Activated CD4-positive, alpha-beta T cell treated with anti-CD3 and anti-CD28 coated beads for 1 hour (primary cell): ENCODE measurements at places on chromosomes 7 and 10.

- DNase-seq: no peak
Observed at GRCh38 chr10:122841569-122841968, 4.1 kb downstream of the CUZD1 start.

DNA sequence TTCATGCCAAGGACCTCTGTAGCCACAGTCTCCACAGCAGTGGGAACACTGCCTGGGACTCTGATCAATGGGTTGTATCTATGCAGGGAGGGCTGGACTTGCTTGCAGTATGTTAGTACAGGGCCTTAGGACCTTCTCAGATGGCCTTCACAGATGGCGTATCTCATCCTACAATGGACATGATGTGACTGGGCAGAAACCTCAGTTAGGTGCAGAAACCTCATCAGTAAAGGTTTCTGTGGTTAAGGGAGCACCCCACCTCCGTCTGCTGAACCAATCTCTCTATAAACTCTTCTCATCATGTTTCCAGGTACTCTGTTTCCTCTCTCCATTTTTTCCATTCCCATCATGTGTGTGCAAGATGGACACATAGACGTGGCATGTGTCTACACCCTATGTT, 154.9 kb downstream of the EVX1 start:
- DNase-seq: no peak

DNA sequence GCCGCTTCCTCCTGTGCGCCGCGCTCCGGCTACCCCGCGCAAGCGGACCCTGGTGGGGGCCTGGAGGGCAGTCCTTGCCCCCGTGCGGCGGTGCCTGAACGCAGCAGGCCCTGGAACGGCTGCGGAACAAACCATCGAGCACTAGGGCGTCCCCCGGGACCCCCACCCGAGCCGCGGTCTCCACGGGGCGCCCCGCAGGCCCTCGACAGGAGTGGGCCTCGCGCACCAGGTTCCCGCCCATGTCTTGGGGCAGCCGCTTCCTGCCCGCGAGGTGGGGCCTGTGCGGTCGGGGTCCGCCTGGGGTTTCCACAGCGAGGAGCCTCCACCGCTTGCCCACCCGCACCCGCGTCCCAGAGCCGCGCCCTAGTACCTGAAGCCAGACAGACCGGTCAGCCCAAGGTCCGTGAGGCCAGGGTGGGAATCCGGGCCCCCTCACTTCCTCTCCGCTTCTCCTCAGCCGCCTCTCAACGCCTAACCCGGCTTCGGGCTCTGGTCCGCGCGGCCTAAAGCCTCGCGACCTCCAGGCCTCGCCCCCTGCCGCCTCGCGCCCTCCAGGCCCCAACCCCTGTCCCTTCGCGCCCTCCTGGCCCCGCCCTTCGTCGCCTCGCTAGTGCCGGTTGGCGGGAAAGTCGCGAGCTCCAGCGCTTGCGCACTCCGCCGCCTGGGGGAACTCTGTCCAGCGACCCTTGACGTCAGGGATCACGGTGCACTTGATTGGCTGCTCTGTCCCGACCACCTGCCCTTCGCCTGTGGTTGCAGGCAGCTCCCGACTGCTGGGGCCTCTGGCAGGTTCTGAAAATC, 7.0 kb upstream of the GBX1 start:
- no peak for DNase-seq

DNA sequence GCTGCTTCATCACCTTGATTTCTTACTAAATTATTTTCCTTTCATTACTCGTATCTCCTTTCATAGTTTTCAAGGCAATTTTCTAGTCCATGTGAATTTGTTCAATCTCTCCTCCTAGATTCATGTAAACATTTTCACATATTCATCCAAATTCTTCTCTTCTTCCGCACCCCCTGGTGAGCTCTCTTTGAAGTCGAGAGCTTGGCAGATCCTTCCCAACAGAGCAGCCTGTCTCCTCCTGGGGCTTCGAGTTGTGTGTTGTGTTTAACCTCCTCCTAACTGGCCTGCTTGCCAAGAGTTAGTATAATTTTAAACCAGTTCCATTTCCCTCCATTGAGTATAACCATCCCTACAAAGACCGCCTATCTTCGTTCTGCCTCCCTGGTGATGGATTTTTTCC, 272.4 kb upstream of the CELF2 start:
- DNase-seq: no peak

- DNase-seq: no peak
Observed at GRCh38 chr7:114439581-114439980, 25.0 kb downstream of the FOXP2 start.

DNA sequence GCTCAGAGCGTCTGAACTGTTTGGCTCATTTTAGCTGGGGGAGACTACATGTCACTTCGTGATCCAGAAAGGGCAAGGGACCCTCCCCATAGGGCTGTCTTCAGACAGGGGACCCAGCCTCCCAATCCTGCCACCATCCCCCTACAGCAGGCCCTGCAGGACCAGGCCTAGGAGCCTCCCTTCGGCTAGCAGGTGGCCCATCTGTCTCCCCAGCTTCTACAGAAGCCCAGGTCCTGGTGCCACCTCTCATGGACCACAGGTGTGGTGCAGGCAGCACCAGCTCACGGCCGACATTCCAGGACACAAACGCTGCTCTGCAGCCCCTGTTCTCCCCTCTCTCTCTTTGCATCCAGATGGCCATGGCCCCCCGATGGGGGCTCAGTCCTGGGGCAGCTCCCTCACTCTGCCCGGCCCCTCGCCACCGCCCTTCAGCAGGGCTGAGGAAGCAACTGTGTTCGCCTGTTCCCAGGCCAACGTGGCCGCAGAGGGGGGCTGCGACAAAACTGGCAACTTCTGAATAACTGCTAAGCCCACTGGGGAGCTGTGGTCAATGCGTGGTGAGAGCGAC, 10.3 kb downstream of the TECPR1 start:
- no peak for DNase-seq

DNA sequence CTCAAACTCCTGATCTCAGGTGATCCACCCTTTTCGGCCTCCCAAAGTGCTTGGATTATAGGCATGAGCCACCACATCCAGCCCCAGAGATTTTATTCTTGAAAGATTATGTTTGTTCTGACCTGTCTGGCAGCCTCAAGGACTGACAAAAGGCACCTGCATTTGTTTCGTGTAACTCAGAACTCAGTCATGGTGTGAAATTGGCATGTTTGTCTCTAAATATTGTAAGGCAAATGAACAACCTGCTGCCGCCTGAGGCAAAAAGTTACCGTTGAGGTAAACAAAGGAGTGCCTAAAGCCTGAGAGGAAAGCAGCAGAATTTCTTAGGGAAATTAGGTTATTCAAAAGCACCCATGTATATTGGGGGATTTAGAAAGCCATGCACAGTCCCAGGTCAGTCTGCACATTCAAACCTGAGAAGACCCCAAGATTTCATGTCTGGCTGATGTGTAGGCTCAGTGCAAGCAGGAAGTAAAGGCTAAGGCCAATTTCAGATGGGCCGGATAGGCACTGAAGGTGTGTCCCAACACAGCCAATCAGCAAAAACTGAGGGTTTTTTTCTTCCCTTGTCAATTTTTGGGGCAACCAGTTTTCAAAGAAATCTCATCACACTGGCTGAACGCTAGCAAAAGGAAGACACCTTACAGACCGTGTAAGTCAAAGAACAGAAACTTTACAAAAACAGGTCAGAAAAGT, 33.3 kb upstream of the HHEX start:
- no peak for DNase-seq

DNA sequence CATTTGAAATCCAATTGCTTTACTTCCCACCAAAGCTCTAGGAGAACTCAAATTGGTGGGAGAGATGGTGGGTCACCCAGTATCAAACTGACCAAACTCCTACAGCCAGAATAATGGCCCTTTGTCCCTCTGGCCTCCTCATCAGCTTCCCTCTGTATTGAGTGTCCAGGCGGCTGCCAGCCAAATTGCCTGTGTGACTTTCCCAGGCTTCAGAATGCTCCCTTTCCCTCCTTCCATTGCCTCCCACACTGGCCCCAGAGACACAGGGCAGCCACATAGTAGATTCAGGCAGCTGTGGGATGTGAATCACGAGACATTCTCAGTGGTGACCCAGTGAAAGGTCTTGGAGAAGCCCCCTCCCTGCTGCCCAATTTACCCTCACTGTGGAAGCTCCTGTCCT, 12.7 kb upstream of the VDAC2 start:
- DNase-seq: no peak

DNA sequence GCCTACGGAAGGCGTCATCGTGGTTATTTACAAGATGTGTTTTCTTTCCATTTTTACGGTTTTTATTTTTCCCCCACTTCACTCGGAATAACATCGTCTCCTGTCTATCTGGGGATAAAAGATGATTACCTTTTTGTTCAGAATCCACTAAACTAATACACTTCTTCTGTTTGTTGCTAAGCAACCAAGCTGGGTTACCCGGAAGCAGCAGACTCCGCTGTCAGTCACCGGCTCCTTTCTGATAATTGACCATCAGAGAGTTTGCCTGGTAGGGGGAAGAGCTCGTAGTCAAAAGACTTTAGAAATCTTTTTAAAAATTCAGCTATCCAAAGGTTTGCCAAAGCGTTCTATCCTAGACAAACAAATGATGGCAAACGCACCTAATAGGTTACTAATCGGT, 75.0 kb upstream of the SFMBT2 start:
- no peak for DNase-seq

- no peak for DNase-seq
Observed at GRCh38 chr7:139439375-139439774, 44.1 kb downstream of the KLRG2 start.

GRCh38 chr7:138961159-138961558, 20.0 kb downstream of the KIAA1549 start:
- DNase-seq: no peak

GRCh38 chr7:107644309-107644974, 16.2 kb upstream of the SLC26A4 start:
- no peak for DNase-seq

- no peak for DNase-seq
Observed at GRCh38 chr7:42479452-42479815, 242.4 kb upstream of the GLI3 start.

DNA sequence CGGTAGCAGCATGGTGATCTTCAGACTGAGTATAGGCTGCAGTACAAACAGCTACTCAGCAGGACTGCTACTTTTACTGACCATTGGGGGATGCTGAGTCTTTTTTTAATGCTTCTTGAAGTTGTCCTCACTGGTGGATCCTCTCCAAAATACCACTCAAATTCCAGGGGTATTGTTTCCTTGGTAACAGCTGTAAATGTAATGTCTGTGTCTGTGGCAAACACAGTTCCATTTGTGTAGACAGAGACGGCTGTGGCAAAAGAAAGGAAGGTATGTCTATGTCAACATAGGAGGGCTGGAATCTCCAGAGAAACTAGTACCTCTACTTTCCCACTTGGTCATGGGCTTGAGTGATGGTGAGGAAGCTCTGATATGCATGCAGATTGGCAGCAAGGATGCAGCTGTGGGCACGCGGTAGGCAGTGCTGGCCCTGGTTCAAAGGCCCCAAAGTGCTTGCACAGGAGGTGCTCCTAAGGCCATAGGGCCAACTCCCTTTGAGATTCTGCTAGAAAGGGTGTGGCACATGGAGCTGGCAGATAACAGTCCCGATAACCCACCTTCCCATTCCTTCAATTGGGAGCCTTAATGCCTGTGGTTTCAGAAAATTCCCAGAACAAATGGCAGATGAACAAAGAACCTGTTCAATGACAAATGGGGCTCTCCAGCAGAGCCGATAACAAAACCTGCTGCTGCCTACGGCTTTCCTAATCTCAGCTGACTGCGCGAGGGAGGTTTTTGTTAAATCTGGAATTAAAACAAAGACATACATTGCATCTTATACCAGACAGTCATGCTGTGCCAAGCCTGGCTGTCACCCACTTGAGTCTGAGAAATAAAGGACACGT, 43.0 kb downstream of the PKD1L1 start:
- no peak for DNase-seq

GRCh38 chr10:22319980-22320558, 830 bp upstream of the BMI1 start:
- no peak for DNase-seq

- DNase-seq: no peak
Observed at GRCh38 chr7:94897541-94897940, 9.9 kb upstream of the PPP1R9A start.

- DNase-seq: no peak
Observed at GRCh38 chr10:42755556-42756093, 27.0 kb upstream of the BMS1 start.

- DNase-seq: no peak
Observed at GRCh38 chr10:60986791-60987190, 42.8 kb upstream of the RHOBTB1 start.

GRCh38 chr7:24795407-24795767, 38.1 kb upstream of the GSDME start:
- DNase-seq: no peak

- no peak for DNase-seq
Observed at GRCh38 chr10:100983868-100984671, 3.2 kb downstream of the MRPL43 start.

- DNase-seq: no peak
Observed at GRCh38 chr7:36129048-36129534, 24.0 kb upstream of the EEPD1 start.

- no peak for DNase-seq
Observed at GRCh38 chr10:61188101-61188500, 244.1 kb upstream of the RHOBTB1 start.

- no peak for DNase-seq
Observed at GRCh38 chr10:27701938-27702537, 43.6 kb downstream of the MKX start.

- no peak for DNase-seq
Observed at GRCh38 chr7:20299647-20300312, 30.9 kb upstream of the ITGB8 start.

DNA sequence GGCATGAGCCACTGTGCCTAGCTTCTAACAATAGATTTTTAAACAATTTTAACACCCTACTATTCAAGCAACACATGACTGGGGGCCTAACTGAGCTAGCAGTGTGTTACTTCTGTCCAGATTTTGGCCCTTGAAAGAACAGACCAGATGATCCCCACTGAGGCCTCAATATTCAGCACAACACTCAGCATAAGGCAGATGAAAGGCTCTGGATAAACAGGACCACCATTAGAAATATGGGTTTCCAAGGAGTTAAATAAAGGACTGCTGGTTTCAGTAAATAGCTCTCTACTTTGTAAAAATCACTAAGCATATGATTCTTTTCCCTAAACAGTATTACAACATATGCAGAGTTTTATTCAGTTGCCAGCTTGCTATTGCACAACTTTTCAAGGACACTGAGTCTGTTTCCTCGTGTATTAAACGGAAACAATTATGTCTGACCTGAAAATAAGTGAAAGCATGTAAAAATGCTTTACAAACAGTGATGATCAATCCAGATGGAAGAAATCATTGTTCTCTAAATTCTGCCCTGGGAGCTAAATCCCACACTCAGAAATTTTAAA, 23.8 kb upstream of the FZD1 start:
- DNase-seq: no peak

DNA sequence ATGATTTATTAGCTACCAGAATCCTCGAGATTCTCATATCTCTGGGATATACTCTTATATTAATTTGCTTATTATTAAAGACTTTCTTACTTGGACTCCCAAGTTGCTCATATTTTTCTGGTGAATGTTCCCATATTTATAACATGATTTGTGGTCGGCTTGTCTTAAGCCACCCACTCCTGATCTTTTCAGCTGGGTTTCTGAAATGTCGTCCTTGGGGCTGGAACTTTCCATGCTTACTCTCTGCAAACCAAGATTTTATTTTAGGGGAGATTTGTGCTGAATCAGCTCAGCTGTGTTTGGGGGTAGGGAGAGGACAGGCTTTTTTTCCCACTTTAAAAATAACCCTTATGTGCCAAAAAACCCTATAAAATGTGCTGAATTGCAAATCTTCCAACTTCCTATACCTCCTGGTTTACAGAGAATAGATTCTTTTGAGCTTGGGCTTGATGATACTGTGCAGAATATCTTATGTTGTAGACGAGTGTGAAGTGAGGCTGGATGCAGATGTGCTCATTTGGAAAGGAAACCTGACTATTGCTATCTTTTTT, 162.1 kb downstream of the SND1 start:
- no peak for DNase-seq

- DNase-seq: no peak
Observed at GRCh38 chr10:112844681-112845544, 105.1 kb upstream of the TCF7L2 start.

- DNase-seq: no peak
Observed at GRCh38 chr7:139844779-139845442, 15.8 kb downstream of the TBXAS1 start.
